ENCODE measurements at places on chromosomes 4 and X.
A peak's percentile ranks its signal among the peaks of the same experiment; 100 is the strongest.

DNA sequence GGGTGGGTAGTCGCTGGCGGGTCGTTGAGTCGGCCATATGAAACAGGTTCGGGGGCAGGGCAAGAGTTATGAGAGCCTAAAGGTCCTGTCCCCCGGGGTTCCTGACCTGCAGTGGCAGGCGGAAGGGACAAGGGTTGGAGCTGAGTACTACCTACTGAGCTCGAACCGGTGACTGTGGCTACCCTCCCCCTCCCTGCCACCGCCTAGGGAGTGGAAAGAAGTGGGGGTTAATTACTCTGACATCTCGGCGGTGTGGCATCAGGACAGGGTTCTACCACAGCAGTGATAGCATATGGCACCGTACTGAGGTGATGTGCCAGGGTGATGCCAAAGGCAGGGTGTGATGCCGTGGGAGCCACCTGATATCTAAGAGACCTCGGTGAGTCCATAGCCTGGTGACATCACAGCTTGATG is 307 bp downstream of the ATG4A start:
- no peak for DNase-seq

- no peak for DNase-seq
Observed at GRCh38 chr4:86965019-86965976, 30.5 kb downstream of the AFF1 start.

- DNase-seq: no peak
Observed at GRCh38 chr4:184695178-184695896, 38.6 kb downstream of the CENPU start.

DNA sequence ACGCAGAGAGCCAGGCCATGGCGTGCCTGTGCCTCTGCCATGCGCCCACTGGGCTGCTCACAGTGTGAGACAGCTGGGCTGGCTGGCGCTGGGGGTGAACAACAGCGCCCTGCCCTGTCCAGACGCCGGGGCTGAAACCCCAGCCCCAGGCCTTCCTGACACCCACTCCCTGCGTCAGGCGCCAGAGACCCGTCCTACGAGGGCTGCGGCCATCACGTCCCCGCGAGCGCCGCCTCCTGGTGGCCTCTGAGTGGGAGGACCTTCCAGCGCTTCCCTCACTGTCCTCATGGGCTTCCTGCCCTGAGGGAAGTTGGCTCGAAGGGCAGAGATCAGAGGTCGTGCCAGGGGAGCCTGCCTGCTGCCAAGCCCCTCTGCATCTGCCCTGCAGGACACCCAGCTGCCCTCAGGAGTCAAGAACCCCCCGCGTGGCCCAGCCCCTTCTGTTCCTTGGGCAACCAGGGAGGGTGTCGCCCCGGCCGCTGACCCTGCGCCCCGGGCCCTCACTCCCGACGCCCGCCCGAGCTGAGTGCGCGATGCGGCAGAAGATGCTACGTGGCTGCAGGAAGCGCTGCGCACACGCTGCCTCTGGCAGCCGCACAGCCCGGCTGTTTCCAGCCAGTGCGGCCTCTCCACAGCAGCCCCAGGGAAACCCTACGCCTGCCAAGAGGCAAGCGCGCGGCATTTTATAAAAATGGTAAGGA is 16.2 kb downstream of the NELFA start:
- no peak for DNase-seq

- no peak for DNase-seq
Observed at GRCh38 chr4:69096111-69096656, at the start of gene UGT2B7. Gene UGT2B7, plus strand, starts transcription at chr4:69096474. Its CDS starts 47 bp downstream, at chr4:69096521.

GRCh38 chr4:145563293-145563985 is 55.7 kb upstream of the MMAA start:
- DNase-seq: no peak

DNA sequence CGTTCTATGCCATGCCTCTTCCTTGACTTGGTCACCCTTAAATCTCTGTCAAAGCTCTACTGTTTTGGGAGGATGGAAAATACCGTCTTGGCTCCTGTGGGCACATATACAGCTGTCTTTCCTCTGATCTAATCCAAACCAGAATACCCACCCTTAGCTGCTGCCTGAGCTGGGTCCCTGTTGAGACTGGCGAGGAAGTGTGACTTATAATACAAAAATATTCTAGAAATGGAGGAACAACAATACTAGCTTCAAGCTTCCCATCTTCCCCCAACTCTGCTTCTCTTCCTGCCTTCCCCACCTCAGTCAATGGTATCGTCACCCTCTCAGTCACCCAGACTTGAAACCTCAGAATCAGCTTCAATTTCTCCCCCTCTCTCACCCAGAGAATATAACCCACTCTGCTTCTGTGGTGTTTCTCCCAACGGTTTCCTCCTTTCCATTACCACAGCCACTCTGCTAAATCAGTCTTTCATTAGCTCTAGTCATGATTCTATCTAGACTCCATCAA is 599 bp upstream of the IL2RG start:
- peak; percentile 21 for DNase-seq

DNA sequence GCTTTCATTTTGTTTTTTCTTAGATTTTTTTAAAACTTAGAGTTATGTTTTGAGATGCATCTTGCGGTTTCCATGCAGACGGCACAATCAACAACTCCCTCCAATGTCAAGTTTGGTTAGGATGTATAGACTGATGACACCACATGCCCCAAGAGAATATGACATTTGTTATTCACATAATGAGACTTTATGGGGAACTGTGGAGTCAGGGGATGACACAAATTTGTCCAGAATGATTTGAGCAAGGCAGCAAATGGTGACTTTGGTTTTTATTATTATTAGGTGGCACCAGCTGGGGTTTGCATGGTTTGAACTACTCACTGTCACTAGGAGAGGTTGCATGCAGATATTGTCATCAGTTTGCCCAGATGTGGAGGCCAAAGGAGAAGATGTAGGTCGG is 461.8 kb upstream of the PRKX start:
- DNase-seq: no peak

DNA sequence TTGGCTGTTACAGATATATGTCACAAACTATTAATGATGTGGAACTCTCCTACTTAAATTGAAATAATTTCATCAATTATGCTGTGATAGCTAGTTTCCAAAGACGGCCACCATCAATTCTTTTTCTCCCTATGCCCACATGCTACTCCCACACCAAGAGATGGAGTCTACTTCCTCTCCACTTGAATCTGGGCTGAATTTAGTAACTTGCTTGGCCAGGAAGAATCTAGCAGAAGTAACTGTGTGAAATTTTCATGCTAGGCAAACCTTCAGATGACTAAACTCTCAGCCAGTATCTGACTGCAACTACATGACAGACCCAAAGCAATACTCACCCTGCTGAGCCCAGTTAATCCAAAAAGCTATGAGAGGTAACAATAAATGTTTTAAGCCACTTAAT is 3.2 kb downstream of the SEPSECS start:
- DNase-seq: no peak

- no peak for DNase-seq
Observed at GRCh38 chr4:88610771-88611170, 18.5 kb downstream of the HERC3 start.

DNA sequence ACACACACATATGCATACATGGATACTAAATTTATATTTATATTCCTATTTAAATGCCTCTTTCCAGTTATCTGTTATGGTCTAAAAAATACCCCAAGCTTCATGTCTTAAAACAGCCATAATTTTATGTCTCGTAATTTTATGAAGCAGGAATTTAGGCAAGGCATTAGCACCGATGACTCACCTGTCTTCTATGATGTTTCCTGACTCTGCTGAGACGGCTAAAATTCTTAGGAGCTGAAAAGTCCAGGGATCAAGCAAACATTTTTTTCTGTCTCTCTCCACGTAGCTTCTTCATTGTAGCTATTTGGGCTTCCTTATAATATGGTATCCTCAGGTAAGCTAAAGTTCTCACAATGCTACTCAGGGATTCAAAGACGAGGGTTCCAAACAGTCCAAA is 930.3 kb downstream of the STIM2 start:
- DNase-seq: no peak

DNA sequence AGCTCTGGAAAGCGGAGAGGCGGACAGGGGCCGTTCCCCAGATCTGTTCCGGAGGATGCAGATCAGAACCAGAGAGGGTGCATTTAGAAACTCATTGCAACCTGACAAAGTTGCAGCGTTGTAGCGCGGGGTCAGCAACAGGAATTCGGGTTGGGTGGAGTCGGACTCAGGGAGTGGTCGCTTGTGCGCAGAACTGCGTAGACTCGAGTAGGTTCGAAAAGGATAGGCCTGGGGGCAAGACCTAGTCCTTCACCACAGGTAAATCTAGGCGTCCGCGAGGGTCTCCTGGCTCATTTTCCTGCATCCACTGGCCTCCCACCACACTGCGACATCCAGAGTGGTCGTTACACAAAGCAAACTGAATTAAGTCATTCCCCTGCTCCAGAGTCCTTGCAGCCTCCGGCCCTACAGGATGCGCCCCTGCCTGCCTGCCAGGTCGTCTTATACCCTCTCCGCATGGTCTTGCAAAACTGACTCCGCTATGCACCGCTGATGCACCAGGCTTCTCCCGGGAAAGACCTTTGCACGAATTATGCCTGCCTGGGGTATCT is 4.7 kb upstream of the ZNF518B start:
- DNase-seq: no peak

DNA sequence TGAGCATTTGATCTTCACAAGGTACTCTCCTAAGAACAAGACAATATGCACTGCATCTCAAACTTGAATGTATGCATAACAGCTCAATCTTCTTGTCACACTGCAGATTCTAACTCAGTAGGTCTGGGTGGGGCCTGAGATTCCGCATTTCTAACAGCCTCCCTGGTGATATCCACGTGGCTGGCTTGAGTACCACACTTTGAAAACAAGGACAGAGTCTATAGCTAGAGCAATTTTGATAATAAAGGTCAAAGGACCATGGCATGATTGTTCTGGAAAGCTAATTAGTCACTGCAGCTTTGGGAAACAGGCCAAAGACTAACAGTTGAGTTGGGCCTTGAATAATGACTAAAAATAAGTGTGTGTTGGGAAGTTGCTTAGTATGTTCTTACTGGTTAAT is 213.3 kb downstream of the GBA3 start:
- DNase-seq: no peak

DNA sequence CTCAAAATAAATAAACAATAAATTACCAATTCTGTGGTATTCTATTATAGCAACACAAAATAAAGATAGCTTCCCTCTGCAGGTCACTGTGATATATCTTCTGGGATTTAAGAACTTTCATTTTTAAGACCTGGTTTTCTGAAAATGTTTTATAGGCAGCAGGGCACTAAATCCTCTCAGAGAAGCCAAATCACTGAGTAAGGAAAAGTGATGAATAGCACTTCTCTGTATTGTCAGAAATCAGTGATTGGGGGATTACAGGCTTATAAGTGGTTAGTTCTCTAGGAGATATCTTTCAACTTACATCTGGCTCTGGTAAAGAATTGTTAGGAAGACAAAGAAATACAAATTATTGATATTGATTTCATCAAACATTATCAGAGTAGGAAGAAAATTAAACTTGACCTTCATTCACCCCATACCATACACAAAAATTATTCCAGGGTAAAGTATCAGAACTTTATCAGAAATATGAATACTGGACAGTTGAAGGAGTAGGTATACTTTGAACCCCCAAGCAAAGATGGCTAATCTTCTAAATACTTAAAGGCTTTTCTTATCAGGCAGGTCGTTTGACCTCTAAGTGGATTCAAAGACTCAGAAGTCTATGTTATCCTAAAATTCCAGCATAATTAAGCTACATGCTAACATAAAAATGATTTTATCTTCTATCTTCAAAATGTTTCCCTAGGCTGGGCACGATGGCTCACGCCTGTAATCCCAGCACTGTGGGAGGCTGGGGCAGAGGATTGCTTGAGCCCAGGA is 81.6 kb upstream of the USP9X start:
- DNase-seq: no peak

DNA sequence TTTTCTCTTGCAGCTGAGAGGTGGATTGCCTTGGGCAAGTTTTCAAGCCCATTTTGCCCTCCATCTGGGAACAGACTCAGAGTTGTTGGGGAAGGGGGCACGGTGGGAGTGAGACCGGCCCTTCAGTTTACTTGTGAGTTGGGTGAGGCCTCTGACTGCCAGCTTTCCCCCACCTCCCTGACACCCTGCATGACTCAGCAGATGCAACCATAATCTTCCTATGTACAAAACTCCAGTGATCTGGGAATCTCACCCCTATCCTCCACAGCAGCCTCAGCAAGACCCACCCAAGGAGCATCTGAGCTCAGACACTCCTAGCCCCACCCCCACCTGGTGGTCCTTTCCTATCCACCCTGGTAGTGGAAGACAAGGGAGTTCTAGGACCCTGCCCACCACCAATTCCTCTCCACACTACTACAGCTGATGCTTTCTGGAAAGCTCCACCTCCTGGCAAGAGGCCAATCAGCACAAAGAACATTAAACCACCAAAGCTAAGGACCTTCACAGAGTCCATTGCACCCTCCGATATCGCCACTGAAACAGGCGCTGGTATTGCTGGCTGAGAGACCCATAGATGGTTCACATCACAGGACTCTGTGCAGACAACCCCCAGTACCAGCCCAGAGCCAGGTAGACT is 99.4 kb upstream of the STK26 start:
- DNase-seq: no peak

- DNase-seq: no peak
Observed at GRCh38 chr4:6785572-6785925, 3.0 kb downstream of the KIAA0232 start.

- no peak for DNase-seq
Observed at GRCh38 chrX:110444996-110445395, 86.3 kb downstream of the RTL9 start.

DNA sequence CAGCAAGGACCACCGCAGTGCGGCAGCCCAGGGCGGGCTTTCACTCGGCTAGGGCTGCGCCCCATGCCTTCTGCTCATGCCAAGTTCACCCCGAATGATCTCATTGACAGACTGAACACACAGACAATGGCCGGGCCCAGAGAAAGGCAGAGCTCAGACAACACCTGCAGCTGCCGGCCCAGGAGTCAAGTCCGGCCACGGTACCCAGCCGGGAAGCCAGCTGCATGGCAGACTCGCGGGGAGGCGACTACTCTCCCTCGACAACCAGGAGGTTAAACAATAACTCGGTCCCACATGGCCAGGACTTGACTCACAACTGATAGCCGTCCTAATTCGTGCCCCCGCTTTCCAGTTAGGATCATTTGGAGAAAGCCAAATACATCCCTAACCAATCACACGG is 50.4 kb downstream of the ABLIM2 start:
- DNase-seq: no peak

GRCh38 chrX:80293354-80293753 is 126.9 kb upstream of the TENT5D start:
- no peak for DNase-seq

DNA sequence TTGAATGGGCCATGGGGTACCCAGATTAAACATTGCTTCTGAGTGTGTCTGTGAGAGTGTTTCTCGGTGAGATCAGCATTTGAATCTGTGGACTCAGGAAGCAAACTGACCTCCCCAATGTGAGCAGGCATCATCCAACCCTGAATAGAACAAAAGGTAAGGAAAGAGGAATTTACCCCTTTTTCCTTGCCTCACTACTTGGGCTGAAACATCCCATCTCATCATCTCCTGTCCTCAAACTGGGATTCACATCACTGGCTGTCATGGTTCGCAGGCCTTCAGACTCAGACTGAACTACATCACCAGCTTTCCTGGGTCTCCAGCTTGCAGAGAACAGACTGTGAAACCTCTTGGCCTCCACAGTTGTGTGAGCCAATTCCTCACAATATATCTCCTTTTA is 47.1 kb downstream of the TEC start:
- DNase-seq: no peak

- no peak for DNase-seq
Observed at GRCh38 chr4:175280153-175280552, 362.0 kb downstream of the ADAM29 start.

GRCh38 chr4:28177641-28178040 is 1317.0 kb downstream of the STIM2 start:
- DNase-seq: no peak

All from CD4-positive, alpha-beta T cell treated with Interferon alpha-2 for 1 hour (primary cell).